CD4-positive, alpha-beta T cell treated with Interleukin-12 subunit alpha and Interleukin-12 subunit beta, for 1 hour (primary cell): ENCODE measurements at places on chromosomes 2 and 18.

- peak; percentile 11 for DNase-seq
These were observed 3.0 kb downstream of the ZNF516 start for GRCh38 chr18:76491776-76492668.

GRCh38 chr2:32926708-32927084 is 20.1 kb upstream of the LTBP1 start:
- no peak for DNase-seq

- DNase-seq: no peak
These were observed 48.2 kb downstream of the OSBPL6 start for GRCh38 chr2:178242552-178242883.

GRCh38 chr2:86065512-86065911 is 40.2 kb downstream of the POLR1A start:
- DNase-seq: no peak

DNA sequence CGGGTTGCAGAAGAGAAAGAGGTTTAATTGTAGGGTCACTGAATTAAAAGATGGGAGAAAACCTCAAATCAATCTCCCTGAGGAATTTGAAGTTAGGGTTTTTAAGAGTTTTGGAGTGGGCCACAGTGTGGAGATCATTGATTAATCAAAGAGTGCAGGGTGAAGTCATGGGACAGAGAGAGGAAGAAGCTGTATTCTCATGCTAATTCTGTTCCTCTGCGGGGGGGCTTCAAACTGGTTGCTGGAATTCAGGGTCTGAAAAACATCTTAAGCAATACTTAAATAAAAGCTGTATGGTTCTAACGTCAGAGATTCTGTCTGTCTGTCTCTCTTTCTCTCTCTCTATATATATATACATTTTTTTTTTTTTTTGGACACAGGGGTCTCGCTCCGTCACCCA is 169.8 kb upstream of the SPATS2L start:
- no peak for DNase-seq

DNA sequence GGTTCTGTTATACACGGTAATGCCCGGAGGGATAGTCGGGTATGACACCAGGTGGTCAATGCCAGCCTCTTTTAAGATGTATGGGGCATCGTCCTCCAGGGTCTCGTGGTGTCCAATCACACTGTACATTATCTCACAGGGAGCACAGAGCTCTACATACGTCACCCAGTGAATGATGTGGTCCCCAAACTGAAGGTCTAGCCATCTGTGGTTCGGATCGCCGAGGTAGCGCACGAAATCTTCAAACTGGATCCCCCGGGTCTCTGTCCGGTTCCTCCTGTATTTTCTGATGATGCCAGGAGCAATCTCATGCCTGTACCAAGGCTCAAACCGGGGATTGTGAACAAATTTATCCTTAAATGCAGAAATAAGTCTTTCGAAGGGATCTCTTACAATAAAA is 24.1 kb downstream of the CHST10 start:
- DNase-seq: no peak

DNA sequence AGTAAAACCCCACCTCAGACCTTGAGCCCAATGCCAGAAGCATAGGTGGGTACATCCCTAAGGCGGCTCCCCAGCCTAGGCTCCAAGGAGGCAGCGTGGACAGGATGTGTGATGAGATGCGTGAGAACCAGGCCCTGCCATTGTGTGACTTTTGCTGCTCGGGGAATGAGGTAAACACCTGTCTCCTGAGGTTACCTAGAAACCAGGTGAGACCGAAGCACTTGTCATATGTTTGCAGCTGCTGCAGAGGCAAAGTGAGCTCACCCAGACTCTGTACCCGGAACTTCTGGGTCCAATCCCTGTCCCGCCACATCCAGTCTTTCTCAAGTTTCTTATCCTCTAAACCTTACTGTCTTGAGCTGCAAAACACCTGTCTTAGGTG is 3.4 kb downstream of the FBLN7 start:
- DNase-seq: no peak

DNA sequence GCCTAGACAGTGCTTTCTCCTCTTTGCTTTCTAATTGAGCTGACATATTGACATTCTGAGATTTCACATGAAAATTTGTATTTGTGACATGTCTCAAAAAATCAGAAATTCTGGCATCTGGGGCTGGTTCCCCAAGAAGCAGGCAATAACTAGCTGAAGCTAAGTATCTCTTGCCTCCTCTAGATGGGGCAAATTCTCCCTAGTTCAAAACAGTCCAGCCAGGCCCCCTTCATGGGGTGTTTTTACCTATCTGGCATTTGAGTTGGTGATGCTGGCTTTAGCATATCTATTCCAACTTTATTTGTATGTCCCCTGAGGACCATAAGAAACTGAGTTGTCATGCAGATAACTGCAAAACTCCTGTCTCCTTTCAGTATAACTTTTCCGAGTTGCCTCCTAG is 39.9 kb downstream of the ARHGAP15 start:
- no peak for DNase-seq

- no peak for DNase-seq
These were observed 62.6 kb downstream of the CIB4 start for GRCh38 chr2:26578581-26578980.

- no peak for DNase-seq
These were observed 4.2 kb upstream of the ATP6V1B1 start for GRCh38 chr2:70931376-70932000.

- no peak for DNase-seq
These were observed 60.8 kb downstream of the KIF5C start for GRCh38 chr2:148935791-148936190.

GRCh38 chr2:101623031-101623521 is 74.4 kb upstream of the MAP4K4 start:
- DNase-seq: peak; percentile 54

DNA sequence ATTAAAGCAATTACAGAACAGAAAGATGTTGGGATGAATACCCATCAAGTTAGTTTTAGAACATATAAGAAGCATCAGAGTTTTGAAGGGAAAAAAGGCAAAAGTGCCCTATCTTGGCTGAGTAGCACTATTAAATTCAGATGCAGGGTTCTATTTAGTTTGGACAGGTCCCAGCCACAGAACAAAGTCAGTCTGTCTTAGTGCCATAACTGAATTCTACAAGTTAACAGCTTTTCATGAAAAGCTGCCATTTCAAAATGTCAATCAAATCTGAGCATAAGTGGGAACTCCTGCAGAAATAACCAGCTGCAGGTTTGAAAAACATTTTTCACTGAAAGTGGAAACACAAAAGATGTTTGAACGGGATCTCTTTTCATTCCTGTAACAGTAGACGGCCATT is 160.4 kb downstream of the SRBD1 start:
- no peak for DNase-seq

GRCh38 chr2:111698743-111699554 is 185.0 kb downstream of the ANAPC1 start:
- DNase-seq: peak; percentile 58

DNA sequence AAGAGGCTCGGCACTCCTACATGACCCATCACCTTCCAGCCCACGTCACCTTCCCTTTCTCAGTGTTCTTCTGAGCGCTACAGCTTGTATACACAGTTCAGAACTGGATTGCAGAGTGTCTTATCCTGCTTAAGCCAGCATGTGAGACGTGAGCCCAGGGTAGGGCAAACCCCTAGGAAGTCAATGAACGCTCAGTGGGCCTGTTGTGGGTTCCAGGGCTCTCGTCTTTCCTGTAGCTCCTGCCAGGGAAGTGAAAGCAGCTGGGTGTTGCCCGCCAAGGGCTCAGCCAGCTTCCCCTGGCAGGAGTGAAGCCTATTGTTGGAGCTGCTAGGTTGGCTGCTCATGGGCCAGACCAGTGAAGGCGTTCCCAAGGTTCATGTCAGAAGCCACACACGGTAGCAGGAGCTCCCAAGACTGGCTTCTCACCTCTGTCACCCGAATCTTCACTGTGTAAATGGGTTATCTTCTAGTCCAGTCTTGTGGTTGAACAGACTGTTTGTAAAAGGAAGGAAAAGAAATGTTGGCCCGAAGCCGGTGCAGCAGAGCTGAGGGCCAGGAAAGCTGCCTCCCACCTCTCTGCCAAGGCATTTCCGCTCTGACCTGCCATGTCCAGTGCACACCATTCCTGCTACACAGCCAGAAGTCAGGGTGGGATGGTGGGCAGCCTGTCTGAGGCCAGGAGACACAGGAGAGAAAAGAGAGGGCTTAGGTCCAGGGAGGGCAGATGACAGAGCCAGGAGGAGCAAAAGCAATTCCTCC is 69.6 kb upstream of the RMDN2 start:
- DNase-seq: peak; percentile 23

DNA sequence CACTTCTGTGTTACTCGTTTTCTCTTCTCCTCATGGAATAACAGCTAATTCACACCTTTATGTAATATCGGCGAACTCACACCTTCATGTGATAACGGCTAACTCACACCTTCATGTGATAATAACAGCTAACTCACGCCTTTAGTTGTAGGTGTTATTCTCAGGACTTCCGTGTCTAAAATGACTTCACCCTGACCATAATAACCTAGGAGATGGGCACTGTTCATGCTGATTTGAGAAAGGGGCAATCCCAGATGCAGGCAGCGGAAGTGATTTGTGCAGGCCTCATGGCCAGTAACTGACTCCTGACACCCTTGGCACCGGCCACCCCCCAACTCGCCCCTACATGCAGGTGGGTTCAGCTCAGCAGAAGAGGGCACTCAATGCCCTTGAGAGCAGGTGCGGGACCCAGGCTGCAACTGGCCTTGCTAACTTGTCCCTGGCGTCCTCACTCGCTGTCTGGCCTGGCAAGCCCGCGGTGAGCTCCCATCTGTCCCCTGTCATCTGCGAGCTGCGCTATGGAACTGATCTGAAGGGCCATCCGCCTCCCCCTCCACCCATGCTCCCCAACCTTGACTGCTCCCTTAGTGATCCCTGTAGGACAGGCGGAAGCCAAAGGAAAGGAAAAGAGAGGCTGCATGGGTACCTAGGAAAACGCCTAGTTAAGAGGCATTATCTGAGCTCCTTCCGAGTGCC is 42.6 kb upstream of the MTCL1 start:
- no peak for DNase-seq

DNA sequence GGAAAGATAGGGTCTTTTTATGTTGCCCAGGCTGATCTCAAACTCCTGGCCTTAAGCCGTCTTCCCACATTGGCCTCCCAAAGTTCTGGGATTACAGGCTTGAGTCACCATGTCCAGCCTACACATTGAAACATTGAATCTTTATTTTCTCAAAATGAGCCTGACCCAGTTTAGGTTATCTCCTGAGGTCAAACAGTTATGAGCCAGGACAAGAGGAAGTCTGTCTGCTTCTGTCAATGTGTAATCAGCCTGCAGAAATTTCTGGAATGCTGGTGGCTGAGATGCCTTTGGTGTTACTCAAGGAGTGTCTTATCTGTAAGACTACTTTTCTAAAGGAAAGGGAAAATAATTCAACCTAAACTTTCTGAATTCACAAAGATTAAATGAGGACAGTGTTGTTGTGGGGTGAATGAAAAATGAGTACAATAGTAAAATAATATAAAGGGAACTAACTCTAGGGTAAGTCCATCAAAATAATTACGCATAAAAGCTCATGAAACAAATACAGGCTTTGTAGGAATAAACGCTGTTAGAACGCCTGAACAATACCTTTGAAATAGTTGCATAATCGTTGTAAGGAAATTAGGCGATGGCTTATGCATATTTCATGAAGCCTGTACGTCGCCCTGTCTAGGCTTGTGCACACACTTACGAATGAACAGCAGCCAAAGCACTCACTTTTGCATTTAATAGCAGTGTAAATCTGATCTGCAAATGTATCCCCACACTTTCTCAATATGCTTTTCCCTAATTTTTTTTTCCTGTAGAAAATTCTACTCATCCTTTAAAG is 260.8 kb downstream of the RDH14 start:
- no peak for DNase-seq

DNA sequence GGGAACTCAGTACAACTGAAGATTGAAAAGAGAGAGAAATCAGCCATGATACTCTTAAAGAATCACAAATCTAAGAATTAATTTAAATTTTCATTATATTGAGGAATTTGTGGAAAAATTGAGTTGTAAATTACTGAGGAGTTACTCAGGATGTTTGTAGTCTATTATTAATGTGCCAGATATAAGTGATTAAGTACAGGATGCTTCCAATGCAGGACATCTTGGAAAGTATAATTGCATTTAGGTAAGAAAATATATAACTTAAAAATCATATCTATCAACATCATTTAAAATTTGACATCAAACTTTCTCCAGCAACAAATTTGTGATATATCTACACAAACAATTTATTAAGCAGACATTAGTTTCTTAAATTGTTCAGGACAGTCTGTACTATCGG is 1.3 kb downstream of the CALCRL start:
- DNase-seq: no peak

DNA sequence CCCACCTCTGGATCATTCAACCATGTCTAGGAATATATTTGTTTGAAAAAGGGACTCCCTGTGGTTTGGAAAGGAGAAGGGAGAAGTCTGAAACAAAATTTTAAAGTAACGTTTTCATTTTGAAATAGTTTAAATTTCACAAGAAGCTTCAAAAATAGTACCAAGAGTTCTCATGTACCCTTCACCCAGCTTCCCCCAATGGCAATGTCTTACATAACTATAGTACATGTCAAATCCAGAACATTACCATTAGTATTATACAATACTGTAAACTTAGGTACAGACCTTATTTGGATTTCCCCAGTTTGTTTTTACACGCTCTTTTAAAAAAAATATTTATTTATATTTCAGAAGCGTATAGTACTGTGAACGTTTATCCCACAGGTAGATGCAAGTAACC is 4.0 kb upstream of the LYG2 start:
- no peak for DNase-seq

DNA sequence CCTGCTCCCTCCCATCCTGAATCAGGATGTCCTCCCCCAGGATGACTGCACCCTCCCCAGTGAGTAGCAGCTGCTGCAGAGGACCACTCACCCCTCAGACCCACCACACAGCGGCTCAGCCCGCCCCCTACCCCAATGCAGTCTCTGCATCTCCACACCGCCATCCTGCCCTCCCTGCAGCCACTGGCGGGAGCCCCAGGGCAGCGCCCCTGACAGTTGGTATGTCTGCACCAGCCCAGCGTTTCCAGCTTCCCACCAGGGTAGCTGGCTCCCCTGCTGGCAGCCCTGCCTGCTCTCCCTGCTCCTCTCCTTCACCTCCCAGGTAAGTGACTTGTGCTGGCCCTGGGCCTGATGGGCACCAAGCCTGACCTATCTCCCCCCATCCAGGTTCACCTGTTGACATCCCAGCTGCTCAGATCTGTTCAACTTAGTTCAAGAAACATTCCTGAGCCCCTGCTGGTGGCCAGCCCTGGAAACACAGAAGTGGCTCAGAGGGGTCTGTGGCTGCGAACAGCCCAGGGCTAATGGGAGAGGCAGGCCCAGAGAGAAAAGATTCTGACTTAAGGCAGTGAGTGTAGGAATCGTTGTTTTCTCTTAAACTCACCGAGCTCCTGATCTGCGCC is 117.7 kb upstream of the RAB6C start:
- no peak for DNase-seq

DNA sequence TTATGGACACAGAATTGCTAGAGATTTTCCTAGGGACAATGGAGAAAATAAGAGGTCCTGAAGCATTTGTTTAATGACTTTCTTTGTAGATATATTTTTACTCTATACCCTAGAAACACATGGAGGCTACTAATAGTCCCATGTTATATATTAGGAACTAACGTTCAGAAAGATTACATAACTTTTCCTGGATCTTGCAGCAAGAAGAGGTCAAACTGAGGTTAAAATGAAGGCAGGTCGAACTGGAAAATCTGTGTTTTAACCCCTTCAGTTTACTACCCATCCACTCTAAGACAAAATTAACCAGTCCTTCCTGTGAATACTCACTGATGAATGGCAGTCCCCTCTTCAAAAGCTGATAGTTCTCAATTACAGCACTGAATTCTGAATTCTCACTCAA is 1415.8 kb upstream of the CELF4 start:
- DNase-seq: no peak
